Non-pigmented ciliary epithelial cell (primary cell): ENCODE measurements at places on chromosomes 16 and 17.

- no peak for DNase-seq
Observed at GRCh38 chr17:8900626-8901585, 33.4 kb upstream of the PIK3R6 start.

- no peak for DNase-seq
Observed at GRCh38 chr16:63655846-63656245, 1466.0 kb downstream of the CDH11 start.

GRCh38 chr17:44502598-44503146 is 534 bp downstream of the GPATCH8 start:
- DNase-seq: no peak

- DNase-seq: no peak
Observed at GRCh38 chr17:37062021-37062420, 113.3 kb downstream of the AATF start.

DNA sequence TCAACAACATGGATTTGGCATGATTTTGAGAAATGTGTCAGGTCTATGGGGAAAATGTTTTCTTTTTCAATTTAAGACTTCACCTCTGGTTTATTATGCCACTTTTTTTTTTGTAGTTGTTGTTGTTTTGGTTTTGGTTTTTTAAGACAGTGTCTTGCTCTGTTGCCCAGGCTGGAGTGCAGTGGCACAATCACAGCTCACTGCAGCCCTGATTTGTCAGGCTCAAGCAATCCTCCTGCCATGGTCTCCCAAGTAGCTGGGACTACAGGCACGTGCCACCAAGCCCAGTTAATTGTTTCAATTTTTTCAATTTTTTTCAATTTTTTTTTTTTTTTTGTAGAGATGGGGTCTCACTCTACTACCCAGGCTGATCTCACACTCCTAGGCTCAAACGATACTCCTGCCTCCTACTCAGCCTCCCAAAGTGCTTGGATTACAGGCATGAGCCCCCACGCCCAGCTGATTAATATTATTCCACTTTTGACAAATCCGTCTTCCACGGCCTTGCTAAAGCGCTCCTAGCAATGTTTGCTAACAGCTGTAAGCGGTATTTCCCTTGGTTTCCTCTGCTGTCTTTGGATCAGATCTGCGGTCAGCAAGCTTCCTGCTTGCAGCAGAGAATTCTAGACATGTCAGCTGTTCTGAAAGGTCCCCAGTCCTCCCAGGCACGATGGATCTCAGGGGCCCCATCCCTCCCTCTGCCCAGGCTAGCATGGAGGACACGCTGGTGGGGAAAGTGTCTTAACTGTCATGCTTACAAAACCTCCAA is 7.0 kb upstream of the MILR1 start:
- DNase-seq: peak; percentile 23

DNA sequence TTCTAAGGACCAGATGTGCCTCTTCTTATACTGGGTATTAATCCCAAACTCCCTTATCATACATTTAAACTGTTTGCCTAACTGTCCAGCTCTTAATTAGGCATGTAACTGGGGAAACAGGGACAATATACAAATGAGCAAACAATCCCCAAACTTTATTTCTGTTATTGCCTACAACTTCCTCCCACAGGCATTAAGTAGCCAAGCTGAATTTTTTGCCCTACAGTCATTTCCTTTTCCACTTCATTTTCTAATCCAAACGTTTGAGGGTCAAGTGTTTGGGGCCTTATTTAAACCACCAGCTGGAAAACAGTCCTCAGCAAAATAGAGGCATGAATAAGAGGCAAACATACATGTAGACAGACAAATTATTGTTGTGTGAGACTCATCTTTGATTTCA is 77.4 kb upstream of the CCL2 start:
- DNase-seq: no peak
